ENCODE measurements at places on chromosomes 13 and 19.
A peak's percentile ranks its signal among the peaks of the same experiment; 100 is the strongest.

DNA sequence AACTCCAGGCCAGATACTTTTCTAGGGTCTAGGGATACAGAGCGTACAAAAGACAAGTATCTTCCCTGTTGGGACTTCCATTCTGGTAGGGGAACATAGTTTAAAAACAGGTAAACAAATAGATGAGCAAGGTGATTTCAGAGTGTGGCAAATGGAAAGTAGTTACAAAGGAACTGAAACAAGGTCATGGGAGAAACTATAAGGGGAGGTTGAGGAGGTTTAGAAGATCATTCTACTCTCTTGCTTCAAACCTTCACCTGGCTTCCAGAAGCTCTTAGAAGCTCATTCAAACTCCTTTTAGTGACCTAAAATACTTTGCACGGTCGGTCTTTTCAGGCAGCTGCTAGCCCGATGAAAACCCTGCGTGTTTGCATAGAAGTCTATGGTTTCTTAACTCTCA is 9.1 kb downstream of the FFAR2 start:
- no peak for DNase-seq

DNA sequence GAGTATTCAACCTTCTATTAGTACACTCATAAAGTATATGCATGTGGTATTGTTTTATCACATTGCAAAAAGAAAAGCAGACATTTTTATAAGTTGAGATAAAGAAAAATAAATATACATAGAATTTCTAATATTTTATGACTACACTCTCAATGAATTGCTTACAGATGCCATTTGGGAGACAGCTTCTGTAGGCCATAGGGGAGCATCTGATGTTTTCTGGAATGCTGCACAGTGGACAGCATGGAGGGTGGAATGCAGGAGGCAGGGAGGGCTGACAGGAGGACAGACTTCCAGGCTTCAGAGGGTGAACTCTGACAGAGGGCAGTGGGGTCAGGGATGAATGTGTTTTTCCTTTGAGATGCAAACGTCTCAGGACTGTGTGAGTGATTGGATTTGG is 45.8 kb downstream of the MIPEP start:
- DNase-seq: no peak

DNA sequence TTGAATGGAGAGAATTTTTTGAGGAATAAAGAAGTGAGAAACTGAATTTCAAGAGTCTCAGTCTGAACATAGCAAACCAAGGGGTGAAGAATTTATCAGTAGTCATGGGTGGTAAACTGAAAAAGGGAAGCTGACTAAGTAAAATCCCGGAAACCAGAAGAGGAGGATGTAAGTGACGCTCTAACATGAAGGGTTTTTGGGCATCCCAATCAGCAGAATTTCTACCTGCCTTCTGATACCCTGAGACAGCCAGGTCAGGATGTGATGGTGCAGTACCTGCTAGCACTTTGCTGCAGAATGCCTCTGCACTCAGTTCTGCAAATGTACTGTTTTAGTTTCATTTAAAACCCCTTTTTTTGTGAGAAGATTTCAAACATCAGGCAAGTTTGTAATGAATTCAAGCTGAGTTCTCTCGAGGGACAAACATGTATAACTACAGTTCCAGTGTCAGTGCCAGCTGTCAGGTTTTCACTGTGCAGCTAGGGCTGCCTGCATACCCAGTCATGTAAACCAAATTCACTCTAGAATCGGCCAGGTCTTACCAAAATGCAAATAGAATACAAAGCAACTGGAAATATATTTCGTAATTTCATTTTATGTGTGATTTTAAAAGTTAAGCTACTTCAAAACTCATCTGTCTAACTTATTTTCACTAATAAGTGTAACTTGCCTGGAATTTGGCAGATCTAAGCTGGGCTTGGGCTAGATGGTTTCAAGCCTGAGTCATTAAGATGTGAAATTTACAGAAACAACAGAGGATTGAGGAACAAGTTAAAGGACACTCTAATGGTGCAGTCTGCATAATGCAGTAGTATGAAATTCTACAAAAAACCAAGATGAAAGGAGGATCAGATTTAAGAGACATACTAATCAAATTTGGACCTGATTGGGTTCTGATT is 13.8 kb downstream of the METTL21C start:
- no peak for DNase-seq

GRCh38 chr19:56692206-56692895 is 20.8 kb upstream of the ZNF835 start:
- peak; percentile 64 for DNase-seq

DNA sequence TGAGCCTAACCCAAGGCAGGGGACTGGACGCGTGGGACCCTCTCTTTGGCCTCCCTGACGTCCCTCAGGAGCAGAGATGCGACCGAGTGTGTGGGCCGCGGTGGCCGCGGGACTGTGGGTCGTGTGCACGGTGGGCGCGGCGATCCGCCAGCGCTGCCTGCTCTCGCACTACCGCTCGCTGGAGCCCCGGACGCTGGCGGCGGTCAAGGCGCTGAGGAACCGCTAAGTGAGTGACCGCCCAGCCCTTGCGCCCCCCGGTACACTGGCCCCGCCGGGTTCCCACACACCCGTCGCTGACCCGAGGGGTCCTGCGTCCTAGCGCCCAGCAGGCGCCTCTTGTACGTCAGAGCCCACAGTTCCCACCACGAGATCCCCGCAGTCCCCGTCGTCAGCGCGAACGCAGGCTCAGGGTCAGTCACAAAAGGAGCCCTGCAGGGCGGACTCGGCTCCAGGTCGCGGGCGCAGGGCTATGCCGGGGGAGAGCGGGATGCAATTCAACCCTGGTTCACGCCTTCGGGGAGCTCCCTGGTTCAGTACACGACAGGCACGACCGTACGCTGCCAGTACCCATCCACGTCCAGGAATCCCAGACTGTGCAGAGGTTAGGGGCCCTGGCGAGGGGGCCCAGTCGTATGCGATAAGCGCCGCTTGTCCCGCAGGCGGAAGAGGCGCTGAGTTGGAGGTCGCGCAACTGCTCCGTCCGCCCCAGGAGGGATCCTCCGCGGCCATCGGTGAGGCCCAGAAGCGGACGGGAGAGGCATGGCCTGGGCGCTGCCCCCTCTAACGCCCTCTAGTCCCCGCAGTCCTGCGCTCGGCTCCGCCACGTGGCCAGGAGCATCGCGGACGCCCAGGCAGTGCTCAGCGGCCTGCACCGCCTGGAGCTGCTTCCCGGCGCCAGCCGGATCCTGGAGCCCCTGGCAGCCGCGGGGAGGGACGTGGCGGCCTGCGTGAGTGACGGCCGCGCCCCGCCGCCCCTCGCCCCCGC is 3.6 kb upstream of the IFNL2 start:
- no peak for DNase-seq

DNA sequence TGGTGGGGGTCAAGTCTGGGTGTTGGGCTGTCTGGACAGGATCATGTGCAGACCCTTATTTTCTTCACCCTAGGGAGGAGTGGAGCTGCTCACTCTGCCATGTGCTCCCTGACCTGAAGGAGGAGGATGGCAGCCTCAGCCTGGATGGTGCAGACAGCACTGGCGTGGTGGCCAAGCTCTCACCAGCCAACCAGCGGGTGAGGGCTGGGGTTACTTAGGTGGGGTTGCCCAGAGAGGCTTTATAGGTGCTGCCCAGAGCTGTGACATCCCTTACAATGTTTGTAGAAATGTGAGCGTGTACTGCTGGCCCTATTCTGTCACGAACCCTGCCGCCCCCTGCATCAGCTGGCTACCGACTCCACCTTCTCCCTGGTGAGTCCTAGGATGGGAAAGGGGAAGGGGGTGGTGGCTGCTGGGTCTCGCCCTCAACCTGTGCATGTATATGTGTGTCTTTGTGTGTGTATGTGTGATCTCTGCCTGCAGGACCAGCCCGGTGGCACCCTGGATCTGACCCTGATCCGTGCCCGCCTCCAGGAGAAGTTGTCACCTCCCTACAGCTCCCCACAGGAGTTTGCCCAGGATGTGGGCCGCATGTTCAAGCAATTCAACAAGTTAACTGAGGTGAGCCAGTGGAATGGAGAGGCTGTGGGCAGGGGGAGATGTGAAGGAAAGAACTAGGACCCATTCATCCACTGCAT is 5.1 kb downstream of the CHMP2A start:
- no peak for DNase-seq

DNA sequence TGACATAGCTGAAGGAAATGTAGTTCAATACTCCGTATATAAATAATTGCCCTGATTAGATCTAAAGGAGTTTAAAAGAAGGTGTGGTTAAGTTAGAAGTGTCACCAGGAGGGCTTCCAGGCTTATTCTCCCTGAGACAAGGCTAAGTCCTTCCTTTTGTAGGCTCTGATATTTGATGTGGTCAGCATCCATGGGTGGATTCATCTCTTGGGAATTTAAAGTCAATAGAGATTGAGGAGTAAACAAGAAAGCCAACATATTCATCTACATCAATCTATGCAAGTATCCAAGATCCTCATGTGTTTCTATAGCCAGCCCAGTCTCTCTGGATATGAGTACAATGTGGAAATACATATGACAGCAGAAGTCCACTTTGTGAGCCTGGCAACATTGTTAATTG is 76.8 kb downstream of the KCTD12 start:
- DNase-seq: no peak

- DNase-seq: no peak
Measured at GRCh38 chr13:94525781-94526180, 46.3 kb upstream of the DCT start.

GRCh38 chr19:30551271-30551670 is 179.1 kb downstream of the ZNF536 start:
- DNase-seq: no peak

GRCh38 chr13:75670496-75670895 is 34.4 kb downstream of the LMO7 start:
- no peak for DNase-seq

DNA sequence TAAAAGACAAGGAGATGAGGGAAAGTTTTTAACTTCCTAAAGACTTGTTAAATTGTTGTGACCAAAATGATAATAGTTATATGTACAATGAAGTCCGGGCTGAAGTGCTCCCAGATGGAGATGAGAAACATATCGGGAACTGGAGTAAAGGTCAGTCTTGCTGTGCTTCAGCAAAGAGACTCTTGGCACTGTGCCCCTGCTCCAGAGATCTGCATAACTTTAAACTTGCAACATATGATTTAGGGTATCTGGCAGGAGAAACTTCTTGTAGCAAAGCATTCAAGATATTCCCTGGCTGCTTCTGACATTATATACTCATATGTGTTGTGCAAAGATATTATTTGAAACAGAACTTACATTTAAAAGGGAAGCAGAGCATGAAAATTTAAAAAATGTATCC is 786.6 kb upstream of the SLITRK6 start:
- no peak for DNase-seq

DNA sequence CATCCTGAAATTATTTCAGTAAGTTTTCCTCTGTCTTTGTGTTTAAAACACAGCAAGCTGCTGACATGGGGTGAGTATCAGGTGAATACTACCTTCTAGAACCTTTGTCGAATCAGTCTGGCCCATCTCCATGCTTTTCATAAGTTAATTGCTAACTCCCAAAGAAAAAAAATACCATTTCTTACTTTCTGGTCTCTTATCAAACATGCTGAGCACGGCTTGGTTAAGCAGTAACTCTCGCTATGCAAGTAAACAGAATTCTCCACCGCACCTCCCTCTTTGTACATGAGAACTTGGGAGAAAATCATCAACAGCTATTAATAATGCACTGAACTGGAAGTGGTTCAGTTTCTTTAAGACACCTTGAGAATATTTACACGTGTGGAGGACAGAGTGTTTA is 88.6 kb downstream of the FGF9 start:
- no peak for DNase-seq

DNA sequence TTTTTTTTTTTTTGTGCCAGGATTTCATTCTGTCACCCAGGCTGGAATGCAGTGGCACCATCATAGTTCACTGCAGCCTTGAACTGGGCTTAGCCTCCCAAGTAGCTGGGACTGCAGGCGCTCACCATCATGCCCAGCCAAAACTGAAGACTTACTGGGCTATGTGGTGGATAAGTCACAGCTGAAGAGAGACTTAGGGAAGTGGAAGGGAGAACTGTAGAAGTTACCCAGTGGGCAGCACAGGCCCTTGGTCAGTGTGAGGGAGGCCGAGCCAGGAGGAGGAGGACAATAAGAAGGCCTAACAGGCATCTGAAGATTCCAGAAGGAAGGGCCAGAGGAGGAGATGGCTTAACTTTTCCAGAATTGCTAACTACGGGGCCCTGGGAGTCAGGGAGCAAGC is 4.0 kb upstream of the PSPN start:
- no peak for DNase-seq

- no peak for DNase-seq
Measured at GRCh38 chr13:59345311-59345710, 818.4 kb downstream of the DIAPH3 start.

- DNase-seq: no peak
Measured at GRCh38 chr13:60612593-60612992, 215.6 kb downstream of the TDRD3 start.

DNA sequence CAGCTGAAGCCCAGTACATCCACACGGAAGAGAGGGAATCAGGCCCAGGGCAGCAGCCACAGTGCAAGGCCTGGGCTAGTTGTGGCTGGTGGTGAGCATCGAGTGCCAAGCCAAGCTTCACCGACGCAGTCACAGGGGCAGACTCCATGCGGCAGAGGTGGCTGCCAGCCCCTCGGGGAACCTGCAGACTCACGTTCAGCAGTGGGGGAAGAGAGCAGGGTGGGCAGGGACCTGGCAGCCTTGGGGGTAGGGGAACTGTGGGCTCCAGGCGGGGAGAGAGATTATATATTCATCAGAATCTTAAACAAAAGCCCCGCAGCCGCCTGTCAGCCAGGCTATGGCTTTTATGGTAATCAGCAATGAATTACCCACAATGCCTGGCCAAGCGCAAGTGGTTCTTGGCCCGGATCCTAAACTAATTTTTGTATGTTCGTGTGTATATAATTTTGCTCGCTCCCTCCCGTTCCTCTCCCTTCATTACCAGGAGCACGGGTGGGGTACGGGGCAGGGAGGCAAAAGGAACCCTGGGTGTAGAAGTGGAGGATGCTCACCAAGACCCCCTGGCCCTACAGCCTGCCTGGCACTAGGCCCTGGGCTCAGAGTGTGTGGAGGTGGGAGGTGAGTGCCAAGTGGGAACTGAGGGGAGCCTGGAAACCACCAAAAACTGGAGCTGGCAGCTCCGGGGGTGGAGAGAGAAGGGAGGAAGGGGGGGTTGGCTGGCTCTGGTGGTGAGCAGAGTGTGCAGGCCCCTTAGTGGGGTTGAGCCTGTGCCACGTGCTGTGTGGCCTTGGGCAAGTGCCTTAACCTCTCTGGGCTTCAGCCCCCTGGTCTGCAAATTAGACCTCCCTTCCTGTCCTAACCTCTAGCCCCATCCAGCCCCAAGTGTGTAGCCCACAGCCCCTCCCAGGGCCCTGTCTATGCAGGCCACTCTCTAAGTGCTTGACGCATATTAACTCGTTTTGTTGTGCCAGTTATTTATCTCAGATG is 31.9 kb downstream of the PTPRS start:
- DNase-seq: peak; percentile 31

Measured in nucleus accumbens (tissue), 56 donors.